ENCODE measurements at places on chromosomes 7 and 10.

- no peak for DNase-seq
Observed at GRCh38 chr7:20558963-20559716, 56.3 kb upstream of the ABCB5 start.

- DNase-seq: no peak
Observed at GRCh38 chr10:29698773-29699490, 64.2 kb upstream of the SVIL start.

- DNase-seq: no peak
Observed at GRCh38 chr7:45924283-45924682, 3.2 kb upstream of the IGFBP3 start.

- DNase-seq: no peak
Observed at GRCh38 chr10:59315465-59315864, 46.9 kb downstream of the FAM13C start.

- no peak for DNase-seq
Observed at GRCh38 chr7:123573341-123573740, 15.7 kb upstream of the NDUFA5 start.

- no peak for DNase-seq
Observed at GRCh38 chr7:25842201-25842733, 309.7 kb upstream of the NFE2L3 start.

DNA sequence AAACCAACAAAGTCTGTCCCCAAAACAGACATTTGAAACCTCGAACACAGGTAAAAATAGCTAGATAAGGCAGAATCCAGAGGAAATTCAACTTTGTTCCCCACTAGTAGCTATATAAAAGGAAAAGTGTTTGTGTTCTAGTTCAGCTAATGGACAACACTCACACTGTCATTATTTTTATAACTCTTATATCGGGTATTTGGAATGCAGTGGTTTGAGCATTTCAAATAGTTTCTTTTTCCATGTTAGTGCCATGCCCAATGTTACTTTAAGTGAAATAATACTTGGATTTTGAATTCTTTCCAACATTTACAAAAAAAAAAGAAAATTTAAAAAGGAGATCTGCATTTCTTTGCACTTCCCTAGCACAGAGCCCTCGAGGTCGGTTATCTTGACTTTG is 213.6 kb downstream of the DOCK4 start:
- no peak for DNase-seq

- no peak for DNase-seq
Observed at GRCh38 chr10:75546004-75546403, 114.6 kb downstream of the LRMDA start.

DNA sequence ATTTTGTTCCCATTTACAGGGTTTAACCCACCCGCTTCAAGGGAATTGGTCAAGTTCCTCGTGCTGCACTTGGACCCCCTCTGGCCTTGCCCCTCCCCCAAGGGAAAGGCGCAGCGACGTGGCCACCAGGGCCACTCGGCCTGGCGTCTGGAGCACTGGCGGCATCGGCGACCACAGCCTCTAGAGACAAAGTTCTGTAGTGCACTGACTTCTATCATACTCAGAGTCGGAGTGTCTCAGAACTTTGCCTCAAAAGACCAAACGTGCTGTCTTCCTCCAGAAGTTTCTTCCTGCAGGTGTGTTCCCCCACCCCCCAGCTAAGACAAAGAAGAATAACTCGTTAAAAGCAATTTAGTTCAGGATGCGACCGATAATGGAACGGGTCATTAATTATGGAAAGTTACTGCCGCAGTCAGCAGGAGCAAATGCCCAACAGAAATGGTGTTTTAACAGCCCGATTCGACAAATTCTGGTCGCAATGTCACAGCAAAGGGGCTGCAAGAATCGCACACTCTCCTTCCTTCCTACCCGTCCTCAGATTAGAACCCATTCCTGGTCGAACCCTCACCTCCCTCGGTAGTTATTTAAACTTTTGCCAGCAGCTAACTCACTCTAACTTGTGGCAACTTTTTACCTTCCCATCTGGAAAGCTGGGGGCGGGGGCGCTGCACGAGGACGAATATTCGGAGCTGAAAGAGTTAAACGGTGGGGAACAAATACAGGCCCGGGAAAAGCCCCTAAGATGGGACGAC is 202.1 kb upstream of the NFE2L3 start:
- DNase-seq: no peak

- peak; percentile 82 for DNase-seq
Observed at GRCh38 chr7:35723011-35723410, 28.1 kb upstream of the HERPUD2 start.

DNA sequence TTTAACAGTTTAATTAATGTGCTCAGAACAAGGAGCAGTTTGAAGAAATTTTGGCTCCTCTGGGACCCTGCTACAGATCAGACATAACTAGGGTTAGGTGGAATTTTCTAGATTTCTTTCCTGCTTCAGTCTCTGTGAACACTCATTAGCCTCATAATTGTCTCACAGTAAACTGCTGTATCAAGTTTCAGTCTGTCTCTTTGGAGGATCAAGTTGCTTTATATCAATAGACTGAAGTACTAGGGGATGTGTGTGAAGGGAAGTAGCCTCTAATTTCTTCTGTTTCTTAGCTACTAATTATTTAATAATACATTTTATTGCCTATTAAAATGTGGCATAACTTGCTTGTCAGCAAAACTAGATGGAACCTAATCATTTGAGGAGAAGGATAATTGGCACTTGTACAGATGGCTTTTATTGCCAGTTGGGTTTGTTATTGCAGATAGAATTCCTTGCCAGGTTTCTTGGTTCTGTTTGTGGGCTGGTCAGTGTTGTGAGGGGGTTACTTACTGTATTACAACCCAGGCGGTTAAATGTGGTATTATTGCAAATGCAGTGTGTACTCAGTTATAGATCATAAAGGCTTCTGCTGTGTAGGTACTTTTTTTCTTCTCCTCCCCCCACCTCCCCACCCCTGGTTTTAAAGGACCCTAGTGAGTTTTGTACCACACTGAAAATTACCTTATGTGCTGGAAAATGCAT is 758.0 kb downstream of the AUTS2 start:
- no peak for DNase-seq

DNA sequence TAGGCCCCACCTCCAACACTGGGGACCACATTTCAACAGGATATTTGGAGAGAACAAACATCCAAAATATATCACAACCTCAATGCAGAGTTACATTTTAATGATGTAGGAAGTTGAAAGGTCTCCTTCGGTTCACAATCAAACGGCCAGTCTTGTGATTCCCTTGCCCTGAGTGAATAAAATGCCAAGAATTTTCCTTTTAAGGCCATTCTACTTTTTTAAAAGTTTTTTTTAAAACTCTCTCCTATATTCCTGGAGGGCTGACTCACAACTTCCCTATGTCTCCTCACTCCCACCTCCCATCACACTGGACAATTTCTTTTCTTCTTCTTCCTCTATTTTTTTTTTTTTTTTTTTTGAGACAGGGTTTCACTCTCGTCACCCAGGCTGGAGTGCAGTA is 693.6 kb upstream of the AUTS2 start:
- no peak for DNase-seq

DNA sequence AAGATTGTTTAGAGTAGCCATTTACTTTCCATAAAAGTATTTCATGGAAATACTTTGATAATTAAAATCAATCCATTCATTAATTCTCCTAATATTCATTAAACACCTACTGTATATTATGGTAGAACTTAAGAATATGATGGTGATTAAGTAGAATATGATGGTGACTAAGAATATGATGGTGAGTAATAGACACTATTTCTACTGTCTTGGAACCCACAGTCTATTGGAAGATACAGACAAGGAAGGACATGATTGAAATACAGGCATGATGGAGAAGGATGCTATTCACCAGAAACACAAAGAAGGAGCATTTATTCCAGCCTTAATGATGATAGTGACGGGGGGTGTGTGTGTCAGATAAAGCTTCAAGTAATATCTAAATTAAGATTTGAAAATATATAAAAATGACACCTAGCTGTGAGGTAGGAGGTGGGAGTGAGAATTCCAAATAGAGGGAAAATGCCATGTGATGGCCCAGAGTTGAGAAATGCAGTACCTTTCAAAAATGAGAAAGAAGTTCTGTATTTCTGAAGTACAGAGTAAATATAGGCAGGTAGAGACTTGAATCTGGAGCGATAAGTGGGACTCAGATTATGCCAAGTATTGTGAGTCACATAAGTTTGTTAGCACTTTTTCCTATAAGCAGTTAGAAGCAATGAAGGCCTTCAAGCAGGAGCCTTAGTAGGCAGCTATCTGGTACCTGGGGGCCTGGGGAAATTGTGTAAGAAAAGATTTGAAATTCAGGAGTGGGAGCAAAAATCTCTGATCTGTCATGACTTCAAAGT is 12.5 kb upstream of the CDK13 start:
- no peak for DNase-seq

DNA sequence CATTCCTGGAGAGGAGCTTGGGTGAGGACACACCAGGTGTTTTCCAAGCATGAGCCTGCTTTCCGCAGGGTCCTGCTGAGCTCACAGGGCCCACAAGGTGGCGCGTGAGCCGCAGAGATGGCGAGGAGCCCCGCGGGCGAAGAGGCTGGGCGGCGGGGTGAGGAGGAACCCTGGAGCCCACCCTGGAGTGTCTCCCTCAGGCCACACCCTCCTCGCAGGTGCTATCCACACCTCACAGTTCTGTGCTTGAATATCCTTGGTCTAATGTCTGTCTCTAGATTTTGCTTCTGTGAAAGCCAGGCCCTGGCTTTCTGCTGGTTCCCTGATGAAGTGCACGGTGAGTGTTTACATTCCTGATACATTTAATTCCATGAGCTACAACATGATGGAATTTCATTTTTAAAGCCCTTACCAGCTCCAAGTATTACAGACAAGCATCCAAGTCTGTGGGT is 433.6 kb downstream of the ACTR3B start:
- DNase-seq: peak; percentile 6

- no peak for DNase-seq
Observed at GRCh38 chr10:126470991-126471390, 82.7 kb upstream of the ADAM12 start.

DNA sequence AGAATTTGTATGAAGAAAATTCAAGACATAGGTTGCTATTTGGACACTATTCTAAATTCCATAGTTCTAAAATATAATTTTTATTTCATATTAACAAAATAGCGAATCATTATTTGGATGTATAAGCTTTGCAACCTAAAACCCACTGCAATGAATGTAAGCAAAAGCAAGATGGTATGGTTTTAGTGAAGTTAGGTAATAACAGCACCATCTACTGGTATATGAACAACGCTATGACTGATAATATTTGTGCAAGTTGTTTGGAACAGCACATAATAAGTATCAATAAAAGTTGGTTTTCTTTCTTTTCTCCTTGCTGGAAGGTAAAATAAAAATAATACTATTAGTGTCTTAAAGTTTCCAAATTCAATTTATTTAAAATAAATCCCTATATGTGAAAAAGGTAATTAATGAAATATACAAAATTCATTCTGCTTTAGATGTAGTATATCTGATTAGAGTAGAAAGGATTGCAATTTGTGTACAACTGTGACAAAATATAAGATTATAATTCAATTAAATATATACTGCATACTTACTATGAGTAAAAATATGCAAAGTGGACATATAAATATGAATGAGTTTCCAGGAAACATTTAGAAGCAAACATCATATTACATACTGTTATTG is 79.0 kb upstream of the LSM8 start:
- peak; percentile 3 for DNase-seq

DNA sequence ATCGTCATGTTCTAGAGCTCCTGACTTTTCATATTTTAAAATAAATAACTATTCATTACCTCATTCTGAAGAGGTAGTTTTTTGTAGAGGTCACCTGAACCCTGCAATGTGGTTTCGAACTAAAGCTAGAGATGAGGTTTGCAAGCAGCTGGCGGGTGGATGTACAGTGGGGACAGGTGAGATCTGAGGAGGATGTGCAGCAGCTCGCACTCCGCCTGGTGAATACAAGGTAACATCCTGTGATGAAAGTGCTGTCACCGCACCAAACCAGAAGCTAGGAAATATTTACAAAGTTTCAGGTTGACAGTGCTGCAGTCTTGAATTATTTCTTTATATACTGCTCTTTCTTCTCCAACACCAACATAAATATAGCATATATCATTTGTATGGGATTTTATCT is 26.5 kb downstream of the NDUFB2 start:
- peak; percentile 29 for DNase-seq

GRCh38 chr10:73406846-73407245 is 7.0 kb downstream of the ANXA7 start:
- no peak for DNase-seq

DNA sequence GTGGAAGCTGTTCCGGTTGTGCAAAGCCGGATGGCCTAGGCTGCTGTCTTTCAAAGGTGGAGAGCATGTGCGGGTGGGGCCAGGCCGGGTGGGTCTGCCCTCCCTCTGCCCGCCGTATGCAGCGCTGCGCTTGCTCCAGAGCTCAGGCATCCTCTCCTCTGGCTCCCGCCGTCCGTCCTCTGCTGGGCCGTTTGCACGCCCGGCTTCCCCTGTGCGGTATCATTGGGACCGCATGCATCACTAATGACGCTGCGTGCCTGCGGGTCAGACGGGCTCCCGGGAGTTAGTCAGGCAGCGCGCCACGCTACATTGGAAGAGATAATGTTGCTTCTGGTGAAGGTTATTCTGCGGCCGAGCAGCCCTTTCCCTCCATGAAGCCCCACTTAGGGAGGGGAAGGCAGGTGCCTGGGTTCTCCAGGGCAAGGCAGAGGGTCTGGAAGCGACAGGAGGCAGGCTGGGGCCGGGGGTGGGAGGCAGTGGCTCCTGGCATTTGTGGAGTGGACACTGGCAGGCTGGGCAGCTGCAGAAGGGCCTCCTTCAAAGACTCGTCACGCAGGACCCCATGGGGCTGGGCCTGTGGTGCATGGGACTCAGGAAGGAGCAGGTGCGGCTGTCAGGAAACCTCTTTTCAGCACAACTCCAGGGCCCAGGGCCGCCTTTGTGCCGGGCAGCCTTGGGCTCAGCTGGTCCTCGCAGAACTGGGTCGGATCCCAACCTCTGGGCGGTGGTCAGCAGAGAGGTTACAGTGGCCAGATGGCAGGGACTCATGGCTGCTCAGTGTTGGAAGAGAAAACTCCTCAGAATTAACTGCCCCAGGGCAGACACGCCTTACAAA is 318.5 kb downstream of the WDR37 start:
- no peak for DNase-seq

- DNase-seq: no peak
Observed at GRCh38 chr7:16978358-16979244, 96.8 kb upstream of the AGR3 start.

- DNase-seq: peak; percentile 75
Observed at GRCh38 chr7:134654104-134654775, 7.6 kb downstream of the BPGM start.

- DNase-seq: no peak
Observed at GRCh38 chr10:26946102-26946811, 85.5 kb upstream of the ABI1 start.

- no peak for DNase-seq
Observed at GRCh38 chr10:113858541-113858940, 4.1 kb downstream of the NHLRC2 start.

DNA sequence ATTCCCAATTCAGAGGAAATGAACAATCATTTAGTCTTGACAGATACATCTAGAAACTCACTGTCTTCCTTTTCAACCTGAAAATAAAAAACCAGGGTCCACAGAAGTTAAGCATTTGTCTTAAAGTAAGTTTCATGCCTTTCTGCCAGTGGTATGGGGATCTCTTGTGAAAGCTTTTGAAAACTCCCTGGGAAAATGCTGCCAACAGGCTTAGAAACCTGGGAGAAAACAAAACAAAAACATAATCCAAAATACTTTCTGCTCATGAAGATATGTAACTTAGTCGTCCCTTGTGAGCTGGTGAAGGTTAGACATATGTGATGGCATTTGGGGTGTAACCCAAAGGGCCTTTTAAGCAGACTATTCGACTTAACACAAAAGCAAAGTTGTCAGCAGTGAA is 66.4 kb upstream of the ZNF438 start:
- DNase-seq: no peak

Measured in activated CD4-positive, alpha-beta T cell treated with anti-CD3 and anti-CD28 coated beads, Interleukin-2, amount 50 U/mL, for 16 hours (primary cell).